Stomach (tissue), 19 donors: ENCODE measurements at places on chromosomes 7 and 10. TPM values are rescaled to one million over a fixed set of nuclear protein-coding genes. Genes with fewer than 3 reads are reported as not detected.
A peak's percentile ranks its signal among the peaks of the same experiment; 100 is the strongest.

Gene PRTFDC1
- total RNA-seq = 4.9 TPM

Gene COL28A1
- 5.7 TPM for total RNA-seq

Gene SLC16A9
- total RNA-seq = 0.58 TPM

Gene PON1
- total RNA-seq = not detected

Gene SDK1
- total RNA-seq = 5.8 TPM

Gene SEM1
- 5.1 TPM for total RNA-seq

Gene ATRNL1
- 50.7 TPM for total RNA-seq

DNA sequence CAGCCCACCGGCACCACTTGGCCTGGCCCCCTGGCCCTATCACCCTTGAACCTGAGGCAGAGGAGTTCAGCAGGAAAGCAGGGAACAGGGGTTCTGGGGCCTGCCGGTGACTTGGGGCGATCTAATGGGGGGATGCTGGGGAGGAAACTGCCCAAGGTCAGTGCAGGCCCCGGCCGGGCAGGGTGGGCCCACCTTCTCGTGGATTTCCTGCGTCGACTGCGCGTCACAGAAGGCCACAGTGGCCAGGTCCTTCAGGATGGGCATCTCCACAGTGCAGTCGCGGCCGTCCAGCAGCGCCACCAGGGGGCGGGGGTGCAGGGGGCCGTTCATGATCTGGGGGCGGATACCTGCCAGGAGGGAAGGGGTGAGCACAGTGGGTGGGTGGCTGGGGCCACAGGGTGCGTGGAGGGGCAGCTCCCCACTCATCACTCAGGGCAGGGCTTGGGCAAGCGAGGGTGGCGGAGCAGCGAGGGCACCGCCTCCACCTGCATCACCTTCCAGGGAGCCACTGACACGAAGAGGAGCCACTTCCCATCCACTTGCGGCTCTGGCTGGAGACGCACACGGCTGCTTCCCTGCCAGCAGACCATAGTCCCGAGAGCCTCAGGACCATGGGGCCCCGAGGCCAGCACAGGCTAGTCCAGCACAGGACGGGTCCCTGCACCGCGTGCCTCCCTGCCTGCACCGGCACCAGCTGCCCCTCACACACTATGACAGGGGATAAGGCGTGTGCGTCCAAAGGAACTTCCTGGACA lies 61.4 kb downstream of the ZRANB1 start:
- peaks cover 34% of the 10 kb centered on the region for H3K36me3 ChIP-seq
- H3K4me1 ChIP-seq = peaks cover 89% of the 10 kb centered on the region
- H3K27me3 ChIP-seq = no peaks in the 10 kb centered on the region

GRCh38 chr10:103552856-103553742 lies 59.6 kb downstream of the NEURL1 start:
- H3K27me3 ChIP-seq = peaks cover 22% of the 10 kb centered on the region
- no peak overlapping the region for H3K4me3 ChIP-seq
- no peak overlapping the region for H3K27ac ChIP-seq
- peaks cover 9% of the 10 kb centered on the region for H3K4me1 ChIP-seq

- no peak overlapping the region for H3K4me3 ChIP-seq
- DNase-seq = no peak
- no peaks in the 10 kb centered on the region for H3K36me3 ChIP-seq
- H3K27ac ChIP-seq = no peak overlapping the region
- H3K4me1 ChIP-seq = no peaks in the 10 kb centered on the region
- H3K27me3 ChIP-seq = no peaks in the 10 kb centered on the region
Measured at GRCh38 chr7:96887426-96887825, 117.9 kb upstream of the DLX6 start.

GRCh38 chr10:51892965-51893658 lies 193.7 kb upstream of the CSTF2T start:
- no peaks in the 10 kb centered on the region for H3K4me1 ChIP-seq
- H3K4me3 ChIP-seq = no peak overlapping the region
- H3K27me3 ChIP-seq = no peaks in the 10 kb centered on the region
- DNase-seq = no peak
- no peaks in the 10 kb centered on the region for H3K36me3 ChIP-seq
- H3K27ac ChIP-seq = no peak overlapping the region

DNA sequence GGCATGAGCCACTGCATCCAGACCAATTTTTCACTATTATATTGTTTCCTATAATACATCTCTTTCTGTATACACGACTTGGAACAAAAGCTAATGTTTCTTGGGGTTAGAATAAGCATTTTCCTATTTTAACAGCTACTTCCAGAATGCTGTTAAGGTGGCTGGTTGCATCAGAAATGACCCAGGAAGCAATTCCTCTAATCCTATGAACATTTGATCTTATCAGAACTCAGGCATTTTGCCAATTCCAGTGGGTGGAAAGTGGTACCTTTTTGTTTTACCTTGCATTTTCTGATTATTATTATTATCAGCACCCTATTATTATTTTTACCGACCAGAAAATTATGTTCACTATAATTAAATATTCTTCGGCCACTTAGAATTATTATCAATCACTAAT lies 73.3 kb downstream of the NDUFB2 start:
- H3K27ac ChIP-seq = no peak overlapping the region
- H3K36me3 ChIP-seq = peaks cover 81% of the 10 kb centered on the region
- H3K27me3 ChIP-seq = no peaks in the 10 kb centered on the region
- no peaks in the 10 kb centered on the region for H3K4me1 ChIP-seq
- no peak overlapping the region for H3K4me3 ChIP-seq
- DNase-seq = no peak

DNA sequence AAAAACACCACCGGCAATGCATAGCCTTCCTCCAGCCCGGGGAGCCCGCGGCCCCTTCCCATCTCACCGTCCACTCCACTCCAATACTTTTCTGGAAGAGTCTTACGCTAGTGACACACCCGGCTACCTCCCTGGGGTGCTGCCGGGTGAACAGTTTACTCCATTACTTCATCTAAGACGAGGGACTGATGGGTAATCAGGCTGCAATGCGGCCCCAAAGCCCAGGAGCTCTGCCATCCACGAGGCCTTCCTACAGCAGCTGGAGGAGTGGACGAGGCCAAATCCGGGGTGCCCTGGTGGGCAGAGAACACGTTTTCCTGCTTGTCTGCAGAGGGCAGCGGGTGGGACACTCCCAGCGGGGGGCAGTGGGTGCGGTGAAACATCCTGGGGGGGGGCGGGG lies 356.2 kb upstream of the SHH start:
- H3K27ac ChIP-seq = no peak overlapping the region
- no peak for DNase-seq
- no peaks in the 10 kb centered on the region for H3K4me1 ChIP-seq

DNA sequence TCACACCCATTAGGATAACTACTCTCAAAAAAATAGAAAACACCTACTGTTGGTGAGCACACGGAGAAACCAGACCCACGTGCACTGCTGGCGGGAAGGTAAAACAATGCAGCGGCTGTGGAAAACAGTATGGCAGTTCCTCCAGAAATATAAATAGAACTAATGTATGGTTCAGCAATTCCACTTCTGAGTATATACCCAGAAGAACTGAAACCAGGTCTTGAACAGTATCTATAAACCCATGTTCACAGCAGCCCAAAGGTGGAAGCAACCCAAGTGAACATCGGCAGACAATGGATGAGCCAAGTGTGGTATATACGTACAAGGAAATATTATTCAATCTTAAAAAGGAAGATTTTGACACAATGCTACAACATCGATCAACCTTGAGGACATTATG lies 164.7 kb downstream of the ZMYND11 start:
- no peak overlapping the region for H3K4me3 ChIP-seq
- H3K4me1 ChIP-seq = peaks cover 16% of the 10 kb centered on the region
- H3K36me3 ChIP-seq = peaks cover 20% of the 10 kb centered on the region
- no peak overlapping the region for H3K27ac ChIP-seq

GRCh38 chr10:87596351-87596750 lies 63.3 kb upstream of the PAPSS2 start:
- no peaks in the 10 kb centered on the region for H3K36me3 ChIP-seq
- DNase-seq = no peak
- H3K27ac ChIP-seq = no peak overlapping the region

GRCh38 chr7:155591055-155591775 lies 44.9 kb upstream of the CNPY1 start:
- H3K36me3 ChIP-seq = no peaks in the 10 kb centered on the region
- no peak overlapping the region for H3K4me3 ChIP-seq
- DNase-seq = no peak
- H3K4me1 ChIP-seq = peaks cover 4% of the 10 kb centered on the region

DNA sequence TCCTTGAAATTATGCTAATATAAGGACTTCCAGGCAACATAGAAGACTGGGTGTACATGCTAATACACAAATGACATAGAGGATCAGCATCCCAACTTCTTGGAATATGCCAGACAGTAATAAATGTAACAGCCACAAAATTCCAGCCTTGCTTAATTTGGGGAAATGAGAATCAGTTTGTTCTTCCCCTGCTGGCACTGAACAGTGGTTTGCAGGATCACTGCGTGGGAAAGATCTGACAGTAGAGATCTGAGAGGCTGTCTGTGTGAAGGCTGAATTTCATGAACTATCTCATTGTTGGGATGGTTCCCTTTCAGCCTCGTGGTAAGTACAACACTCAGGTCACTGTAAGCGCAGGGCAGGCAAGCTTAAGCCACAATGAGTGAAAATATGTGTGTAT lies 1078.0 kb downstream of the LRMDA start:
- H3K27me3 ChIP-seq = no peaks in the 10 kb centered on the region
- no peaks in the 10 kb centered on the region for H3K36me3 ChIP-seq
- no peak for DNase-seq
- H3K27ac ChIP-seq = no peak overlapping the region
- H3K4me3 ChIP-seq = no peak overlapping the region
- H3K4me1 ChIP-seq = no peaks in the 10 kb centered on the region

GRCh38 chr7:20785157-20786048 lies 1.3 kb downstream of the SP8 start:
- peaks cover 34% of the 10 kb centered on the region for H3K4me1 ChIP-seq
- H3K27me3 ChIP-seq = peaks cover 100% of the 10 kb centered on the region
- H3K36me3 ChIP-seq = no peaks in the 10 kb centered on the region
- H3K4me3 ChIP-seq = peak overlapping the region; percentile 47

- no peak for DNase-seq
- peaks cover 30% of the 10 kb centered on the region for H3K4me1 ChIP-seq
- H3K27ac ChIP-seq = no peak overlapping the region
Measured at GRCh38 chr7:18421297-18422002, 74.1 kb upstream of the HDAC9 start.

- no peak for DNase-seq
- H3K4me3 ChIP-seq = no peak overlapping the region
- H3K4me1 ChIP-seq = peaks cover 34% of the 10 kb centered on the region
- H3K36me3 ChIP-seq = no peaks in the 10 kb centered on the region
Measured at GRCh38 chr10:45470098-45471012, 96.3 kb downstream of the ALOX5 start.

DNA sequence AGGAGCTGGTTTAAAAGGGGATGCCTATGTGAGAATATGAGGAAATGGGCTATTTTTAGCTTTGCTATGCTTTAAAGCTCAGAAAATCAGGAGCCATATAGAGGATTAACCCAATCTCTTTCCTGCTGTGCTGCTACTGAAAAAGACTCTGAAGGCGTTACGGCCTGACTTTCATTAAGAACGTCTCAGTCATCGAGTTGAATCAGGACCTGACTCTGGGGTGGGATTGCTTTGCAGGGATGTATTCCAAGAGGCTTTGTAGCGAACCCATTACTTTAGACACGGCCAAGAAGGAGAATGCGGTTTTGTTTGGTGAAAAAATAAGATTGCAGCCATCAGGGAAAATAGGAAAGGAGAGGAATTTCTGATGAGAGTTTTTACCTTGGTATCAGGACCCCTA lies 426.9 kb downstream of the CCSER2 start:
- H3K4me3 ChIP-seq = no peak overlapping the region
- H3K27me3 ChIP-seq = no peaks in the 10 kb centered on the region
- no peaks in the 10 kb centered on the region for H3K36me3 ChIP-seq
- no peaks in the 10 kb centered on the region for H3K4me1 ChIP-seq
- H3K27ac ChIP-seq = no peak overlapping the region

- peaks cover 7% of the 10 kb centered on the region for H3K27me3 ChIP-seq
- DNase-seq = no peak
- H3K4me3 ChIP-seq = peak overlapping the region; percentile 50
- no peak overlapping the region for H3K27ac ChIP-seq
- H3K4me1 ChIP-seq = peaks cover 24% of the 10 kb centered on the region
Measured at GRCh38 chr7:49773936-49774458, 559 bp downstream of the VWC2 start.

DNA sequence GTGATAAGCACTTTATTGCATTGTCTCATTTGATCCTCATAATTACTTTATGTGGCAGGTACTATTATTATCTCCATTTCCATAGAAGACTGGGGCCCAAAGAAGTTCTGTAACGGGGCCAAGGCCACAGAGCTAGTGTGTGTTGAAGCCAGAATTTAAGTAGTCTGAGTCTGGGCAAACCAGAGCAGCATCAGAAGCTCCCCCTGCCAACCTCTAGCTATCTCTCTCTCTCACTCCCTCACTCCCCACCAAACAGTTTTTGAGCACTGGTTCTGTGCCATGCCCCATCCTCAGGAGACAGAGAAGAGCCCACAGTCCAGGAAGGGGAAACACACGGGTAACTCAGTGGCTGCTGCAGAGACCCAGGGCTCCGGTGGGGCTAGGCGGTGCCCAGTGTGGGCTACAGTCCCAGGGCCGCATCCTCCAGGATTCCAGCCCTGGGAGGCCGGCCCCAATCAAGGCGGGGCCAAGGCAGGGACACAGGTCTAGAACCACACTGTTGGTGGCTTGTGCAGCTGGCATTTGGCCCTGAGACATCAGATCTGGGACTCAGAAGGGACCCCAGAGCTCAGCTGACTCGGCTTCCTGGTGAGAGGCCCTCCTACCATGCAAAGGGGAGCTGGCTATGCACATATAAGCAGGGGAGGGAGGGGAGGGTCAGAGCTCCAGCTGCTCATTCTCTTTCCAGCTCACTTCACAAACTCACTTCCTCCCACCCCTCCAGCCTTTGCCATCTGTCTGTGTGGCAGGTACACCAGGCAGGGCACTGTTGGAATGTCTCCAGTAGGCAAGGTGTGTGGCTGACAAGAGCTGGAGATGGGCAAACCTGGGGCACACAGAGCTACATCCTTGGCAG lies 34.4 kb downstream of the COL13A1 start:
- no peaks in the 10 kb centered on the region for H3K36me3 ChIP-seq
- DNase-seq = peak; percentile 73
- no peak overlapping the region for H3K27ac ChIP-seq
- no peak overlapping the region for H3K4me3 ChIP-seq
- no peaks in the 10 kb centered on the region for H3K4me1 ChIP-seq

- no peaks in the 10 kb centered on the region for H3K4me1 ChIP-seq
- H3K36me3 ChIP-seq = no peaks in the 10 kb centered on the region
- H3K4me3 ChIP-seq = no peak overlapping the region
- H3K27ac ChIP-seq = no peak overlapping the region
- no peaks in the 10 kb centered on the region for H3K27me3 ChIP-seq
- DNase-seq = no peak
Measured at GRCh38 chr10:112821663-112822062, 128.4 kb upstream of the TCF7L2 start.

DNA sequence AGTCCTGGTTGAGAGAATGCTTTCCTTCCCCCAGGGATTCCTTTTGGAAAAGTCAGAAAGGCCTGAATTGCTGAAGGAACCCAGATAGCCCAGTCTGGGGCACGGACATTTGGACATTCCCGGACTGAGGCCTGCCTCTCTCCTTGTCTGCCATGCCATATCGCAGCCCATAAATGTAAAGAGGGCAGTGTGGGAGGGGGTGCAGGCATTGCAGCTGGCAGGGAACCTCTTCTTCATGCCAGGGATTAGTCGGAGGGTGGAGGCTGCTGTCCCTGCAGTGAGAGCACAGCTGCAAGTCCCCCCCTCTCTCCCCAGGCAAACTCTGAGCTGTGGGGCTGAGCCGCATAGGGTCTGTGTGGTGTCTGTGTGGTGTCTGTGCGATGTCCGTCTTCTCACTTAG lies 486.0 kb upstream of the MKI67 start:
- no peaks in the 10 kb centered on the region for H3K27me3 ChIP-seq
- no peaks in the 10 kb centered on the region for H3K36me3 ChIP-seq
